ENCODE measurements at places on chromosomes 1 and 21. TPM values are rescaled to one million over a fixed set of nuclear protein-coding genes. Genes with fewer than 3 reads are reported as not detected.

Gene KCNE2
- total RNA-seq, result not detected

GRCh38 chr1:90133133-90133532, 138.2 kb downstream of the ZNF326 start:
- no peak overlapping the region for H3K4me3 ChIP-seq
- H3K4me1 ChIP-seq, result no peaks in the 10 kb centered on the region
- no peak overlapping the region for H3K27ac ChIP-seq
- DNase-seq, result no peak

- H3K27me3 ChIP-seq, result peaks cover 10% of the 10 kb centered on the region
- H3K36me3 ChIP-seq, result no peaks in the 10 kb centered on the region
- DNase-seq, result no peak
- no peak overlapping the region for H3K4me3 ChIP-seq
- H3K4me1 ChIP-seq, result no peaks in the 10 kb centered on the region
- H3K27ac ChIP-seq, result no peak overlapping the region
Observed at GRCh38 chr1:25056536-25056935, 126.5 kb upstream of the RUNX3 start.

Gene KCNQ4
- 0.27 TPM for total RNA-seq

Gene FMO4
- total RNA-seq, result 3.0 TPM

GRCh38 chr1:23290836-23291565, 53.1 kb downstream of the HNRNPR start:
- peaks cover 34% of the 10 kb centered on the region for H3K36me3 ChIP-seq
- no peaks in the 10 kb centered on the region for H3K27me3 ChIP-seq
- no peak overlapping the region for H3K4me3 ChIP-seq
- H3K4me1 ChIP-seq, result peaks cover 2% of the 10 kb centered on the region
- H3K27ac ChIP-seq, result no peak overlapping the region
- DNase-seq, result no peak

- H3K27ac ChIP-seq, result peak within 1 kb of the TSS; percentile 80
- peak within 1 kb of the TSS; percentile 90 for H3K4me3 ChIP-seq
- peaks cover 32% of the 10 kb centered on the region for H3K4me1 ChIP-seq
- DNase-seq, result peak; percentile 72
Observed at GRCh38 chr1:26529655-26530409, at the start of gene RPS6KA1. Gene RPS6KA1, plus strand, starts transcription at chr1:26529761. Its CDS starts 160 bp downstream, at chr1:26529921.

DNA sequence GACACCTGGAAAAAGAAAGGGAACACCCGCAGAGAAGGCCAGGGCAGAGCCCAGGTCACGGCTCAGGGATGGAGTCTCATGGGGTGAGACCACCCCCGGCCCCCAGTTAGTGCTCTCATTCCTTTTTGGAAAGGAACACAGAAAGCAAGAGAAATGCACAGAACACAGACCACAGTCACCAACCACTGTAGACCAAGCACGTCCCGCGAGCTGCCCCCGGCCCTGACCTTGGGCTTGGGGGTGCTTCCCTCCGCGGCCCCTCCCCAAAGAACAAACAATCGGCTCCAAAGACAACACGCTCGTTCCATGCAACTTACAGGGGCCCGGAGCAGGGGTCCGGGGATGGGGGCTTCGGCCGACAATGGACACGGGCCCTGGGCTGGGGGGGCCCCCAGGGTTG, 12.8 kb downstream of the CELF3 start:
- H3K27me3 ChIP-seq, result no peaks in the 10 kb centered on the region
- H3K4me3 ChIP-seq, result no peak overlapping the region
- H3K36me3 ChIP-seq, result peaks cover 23% of the 10 kb centered on the region
- no peak overlapping the region for H3K27ac ChIP-seq

- DNase-seq, result no peak
- no peak overlapping the region for H3K4me3 ChIP-seq
- H3K36me3 ChIP-seq, result no peaks in the 10 kb centered on the region
- H3K27me3 ChIP-seq, result peaks cover 18% of the 10 kb centered on the region
- no peak overlapping the region for H3K27ac ChIP-seq
Observed at GRCh38 chr1:8122477-8123407, 96.6 kb upstream of the ERRFI1 start.

Gene DPT
- not detected for total RNA-seq

DNA sequence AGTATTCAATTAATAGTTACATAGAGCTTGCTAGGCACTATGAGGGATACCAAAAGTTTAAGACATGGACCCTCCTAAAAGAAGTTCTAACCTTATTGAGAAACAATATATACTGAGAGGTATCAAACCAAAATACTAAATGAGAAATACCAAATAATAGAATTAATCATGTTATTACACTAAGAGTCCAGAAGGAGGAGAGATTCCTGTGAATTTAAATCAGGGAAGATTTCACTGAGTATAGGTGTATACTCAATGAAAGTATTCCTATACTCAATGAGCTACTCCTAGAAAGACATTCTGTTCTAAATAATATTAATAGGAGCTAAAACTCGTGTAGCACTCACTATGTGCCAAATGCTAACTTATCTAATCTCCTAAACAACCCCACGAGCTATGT, 9.4 kb downstream of the CR1L start:
- H3K27me3 ChIP-seq, result no peaks in the 10 kb centered on the region
- H3K36me3 ChIP-seq, result no peaks in the 10 kb centered on the region
- peaks cover 2% of the 10 kb centered on the region for H3K4me1 ChIP-seq

Gene PGLYRP3
- not detected for total RNA-seq

- DNase-seq, result no peak
- no peak overlapping the region for H3K4me3 ChIP-seq
- no peak overlapping the region for H3K27ac ChIP-seq
- peaks cover 7% of the 10 kb centered on the region for H3K36me3 ChIP-seq
- peaks cover 28% of the 10 kb centered on the region for H3K4me1 ChIP-seq
Observed at GRCh38 chr1:198232940-198233675, 76.3 kb downstream of the NEK7 start.

DNA sequence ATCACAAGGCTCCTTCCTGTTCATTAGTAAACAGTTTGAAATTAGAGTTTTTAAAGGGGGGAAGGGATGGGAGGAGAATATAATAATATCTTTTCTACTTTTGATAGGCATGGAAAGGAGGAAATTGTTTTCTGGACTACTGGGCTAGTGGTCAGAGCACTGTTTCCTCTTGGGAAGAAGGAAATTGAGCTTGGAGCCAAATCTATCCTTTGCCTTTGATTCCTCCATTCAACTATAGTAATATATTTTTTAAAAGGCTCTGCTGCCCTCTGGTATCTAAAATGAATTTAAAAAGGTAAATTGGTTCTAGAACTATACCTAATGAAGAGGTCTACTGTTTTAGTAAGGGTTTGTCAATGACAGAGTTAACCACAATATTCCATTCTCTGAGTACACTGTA, 5.9 kb downstream of the IARS2 start:
- no peaks in the 10 kb centered on the region for H3K27me3 ChIP-seq
- DNase-seq, result no peak
- H3K4me1 ChIP-seq, result peaks cover 14% of the 10 kb centered on the region
- H3K27ac ChIP-seq, result no peak overlapping the region
- H3K36me3 ChIP-seq, result peaks cover 53% of the 10 kb centered on the region
- H3K4me3 ChIP-seq, result no peak overlapping the region

Gene KIRREL1
- not detected for total RNA-seq

All from activated B cell treated with CpG ODN at 0.5 μM for 24 hours (primary cell).